ENCODE measurements at places on chromosomes 2 and 18.

GRCh38 chr2:170856066-170856465 lies 39.4 kb downstream of the GAD1 start:
- no peak for DNase-seq

- no peak for DNase-seq
Measured at GRCh38 chr2:158317642-158318041, 138.9 kb downstream of the CCDC148 start.

DNA sequence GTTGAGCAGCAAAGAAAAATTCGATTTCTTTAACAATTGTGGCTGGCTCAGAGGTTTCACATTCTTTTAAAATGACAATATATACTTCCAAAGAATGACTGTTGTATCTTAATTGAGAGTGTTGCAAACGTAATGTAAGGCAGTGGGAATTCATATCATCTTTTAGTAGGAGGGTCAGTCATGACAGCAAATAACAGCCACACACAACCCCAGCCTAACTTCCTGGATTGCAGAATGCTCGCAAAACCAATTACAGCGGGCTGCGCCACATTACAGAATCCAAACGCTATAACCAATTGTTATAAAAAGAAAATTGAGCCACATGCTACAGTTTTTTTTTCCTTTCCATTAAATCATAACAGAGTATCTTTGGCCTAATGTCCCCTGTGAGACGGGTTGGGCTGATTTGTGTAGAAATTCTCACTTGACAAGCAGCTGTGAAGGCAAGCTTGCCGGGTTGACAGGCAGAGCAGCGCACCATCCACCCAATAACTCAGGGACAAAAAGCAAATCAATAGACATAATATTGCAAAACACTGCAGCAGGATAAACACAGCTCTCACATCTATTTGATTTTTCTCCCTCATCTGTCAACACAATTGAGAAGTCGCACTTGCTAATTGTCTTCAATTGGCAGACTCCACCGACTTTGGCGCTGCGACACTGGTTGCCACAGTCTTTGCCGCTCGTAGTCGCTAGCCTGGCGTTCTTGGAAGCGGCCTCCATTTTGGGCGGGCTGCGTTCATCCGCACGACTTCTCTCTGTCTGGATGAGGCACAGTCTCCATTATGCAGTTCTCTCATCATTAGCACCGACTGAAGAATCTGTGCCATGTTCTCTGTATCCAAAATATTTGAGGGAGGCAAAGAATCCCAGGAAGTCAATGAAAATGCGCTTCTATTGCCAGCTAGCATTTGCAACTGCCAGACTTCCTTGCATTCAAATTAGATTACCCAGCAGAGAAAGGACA lies 95.0 kb upstream of the CCDC68 start:
- DNase-seq, result peak; percentile 78

DNA sequence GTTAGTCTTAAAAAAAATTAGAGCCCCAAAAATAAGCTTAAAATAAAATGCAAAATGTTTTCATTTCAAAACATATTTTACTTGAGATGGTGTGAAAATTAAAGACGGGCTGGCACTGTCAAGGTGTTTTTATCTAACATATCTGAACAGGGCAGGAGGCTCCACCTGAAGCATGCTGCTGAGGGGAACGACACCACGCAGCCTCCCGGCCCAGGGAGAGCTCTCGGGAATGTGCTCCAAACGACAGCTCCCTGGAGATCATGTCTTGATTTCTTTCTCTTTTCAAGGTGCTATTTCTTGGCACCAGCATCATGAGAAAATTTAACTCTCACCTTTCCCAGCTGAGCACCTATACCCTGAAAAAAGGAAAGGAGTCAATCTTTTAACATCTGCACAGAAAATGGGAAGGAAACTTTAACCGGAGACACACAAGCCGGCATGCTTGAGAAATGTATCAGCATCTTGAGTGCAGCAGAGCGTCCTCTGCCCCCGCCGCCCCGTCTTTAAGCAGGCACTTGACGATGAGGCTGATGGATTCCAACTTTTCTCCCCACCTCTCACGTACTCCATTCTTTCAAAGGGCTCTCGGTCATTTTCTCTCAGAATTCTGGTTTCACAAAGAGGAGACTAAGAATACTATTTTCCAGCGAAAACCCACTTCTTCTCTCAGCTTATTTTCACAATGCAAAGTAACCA lies 56.6 kb downstream of the EIPR1 start:
- peak; percentile 16 for DNase-seq

DNA sequence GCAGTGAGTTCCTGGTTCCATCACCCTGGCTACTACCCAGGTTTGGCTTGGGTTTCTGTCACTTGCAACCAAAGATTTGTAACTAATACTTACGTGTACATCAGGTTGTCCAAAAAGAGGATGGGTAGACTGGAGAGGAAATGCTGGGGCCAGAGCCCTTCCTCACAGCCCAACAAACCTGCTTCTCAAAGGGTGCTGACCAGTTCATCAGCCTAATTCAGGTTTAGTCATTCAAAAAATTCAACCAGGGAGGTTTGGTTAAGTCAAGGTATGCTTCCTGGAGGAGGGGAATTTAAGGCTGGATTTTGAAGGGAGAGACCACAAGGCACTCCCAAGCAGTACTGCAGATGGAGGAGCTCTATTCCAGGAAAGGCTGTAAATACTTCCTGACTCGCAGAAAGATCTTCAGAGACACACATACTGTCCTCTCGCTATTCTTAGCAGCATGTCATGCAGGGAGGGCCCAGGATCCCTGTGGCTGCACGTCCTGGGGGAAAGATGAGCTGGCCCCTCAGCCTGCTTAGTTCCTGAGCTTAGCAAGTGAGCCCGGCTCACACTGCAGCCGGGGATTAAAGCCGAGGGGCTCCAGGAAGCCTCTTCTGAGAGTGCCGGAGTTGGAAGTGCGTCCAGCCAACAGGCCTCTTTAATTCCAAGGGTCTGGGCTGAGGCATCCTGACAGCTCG lies 40.0 kb upstream of the BIN1 start:
- peak; percentile 23 for DNase-seq

GRCh38 chr2:224584785-224585210 lies 365 bp downstream of the CUL3 start:
- no peak for DNase-seq

GRCh38 chr2:10792660-10793400 lies 19.8 kb downstream of the PDIA6 start:
- no peak for DNase-seq
